ENCODE measurements at places on chromosomes 16 and 17. TPM values are rescaled to one million over a fixed set of nuclear protein-coding genes. Genes with fewer than 3 reads are reported as not detected.

SOX8 gene
- total RNA-seq, result 1.7 TPM

KAT8 gene
- 46.3 TPM for total RNA-seq

LPCAT2 gene
- total RNA-seq, result 6.3 TPM

PPY gene
- total RNA-seq, result not detected

INCA1 gene
- 1.3 TPM for total RNA-seq
